ENCODE measurements at places on chromosomes 4 and X.

DNA sequence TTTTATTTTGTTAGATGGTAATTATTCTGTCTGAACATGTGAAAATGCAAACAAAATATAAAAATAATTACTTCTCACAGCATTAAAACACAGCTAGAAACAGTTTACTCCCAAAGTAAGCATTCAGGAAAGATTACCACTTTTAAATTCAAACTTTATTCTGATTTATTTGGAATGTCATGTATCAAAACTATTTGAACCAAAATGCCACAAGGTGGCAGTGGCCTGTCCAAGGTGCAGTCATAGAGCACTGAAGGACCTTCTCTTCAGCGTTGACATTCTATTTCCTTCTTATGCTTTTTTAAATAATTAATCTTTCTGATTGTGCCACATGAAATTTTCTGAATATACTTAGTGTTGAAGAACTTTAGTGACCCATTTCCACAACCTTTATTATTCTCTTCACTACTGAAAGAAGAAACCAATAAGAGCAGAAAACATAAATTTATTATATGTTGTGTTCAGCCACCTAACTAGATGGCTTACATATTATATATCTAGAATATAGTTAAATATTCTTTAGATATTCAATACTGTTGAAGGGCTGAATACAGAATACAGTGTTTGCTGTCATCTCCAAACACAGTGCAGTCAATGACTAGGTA, 283.6 kb downstream of the CFAP299 start:
- no peak for DNase-seq

GRCh38 chr4:79174490-79175252, 151.2 kb downstream of the NAA11 start:
- no peak for DNase-seq

DNA sequence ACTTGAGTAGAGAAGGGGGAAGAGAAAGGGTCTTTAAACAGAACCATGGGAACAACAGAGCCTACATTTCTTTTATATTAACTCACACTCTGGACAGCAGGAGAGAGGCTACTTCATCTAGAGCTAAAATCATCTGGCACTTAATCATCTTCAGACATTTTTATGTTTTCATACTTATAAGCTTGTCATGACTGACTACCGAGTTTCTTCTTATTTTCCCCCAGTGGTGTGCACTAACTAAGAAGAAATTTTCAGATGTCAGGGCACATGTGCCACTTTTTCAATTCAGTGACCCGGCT, 11.8 kb upstream of the RTL5 start:
- no peak for DNase-seq

DNA sequence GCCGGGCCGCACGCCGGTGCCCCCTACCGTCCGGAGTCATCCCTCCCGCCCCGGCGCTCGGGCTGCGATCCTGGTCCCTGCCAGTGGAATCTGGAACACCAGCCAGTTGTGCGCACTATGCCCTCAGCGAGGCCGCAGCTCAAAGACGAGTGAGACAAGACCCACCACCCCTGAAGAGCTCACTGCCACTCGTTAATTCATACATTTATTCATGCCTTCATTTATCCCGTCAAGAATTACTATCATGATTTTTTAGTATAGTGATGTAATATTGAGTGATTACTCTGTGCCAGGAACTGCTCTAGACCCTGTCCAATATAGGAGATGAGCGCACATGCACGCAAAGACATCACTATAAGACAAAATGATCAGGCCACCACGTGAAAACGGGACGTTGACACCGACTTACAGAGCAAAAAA, 247 bp upstream of the PPA2 start:
- peak; percentile 89 for DNase-seq

DNA sequence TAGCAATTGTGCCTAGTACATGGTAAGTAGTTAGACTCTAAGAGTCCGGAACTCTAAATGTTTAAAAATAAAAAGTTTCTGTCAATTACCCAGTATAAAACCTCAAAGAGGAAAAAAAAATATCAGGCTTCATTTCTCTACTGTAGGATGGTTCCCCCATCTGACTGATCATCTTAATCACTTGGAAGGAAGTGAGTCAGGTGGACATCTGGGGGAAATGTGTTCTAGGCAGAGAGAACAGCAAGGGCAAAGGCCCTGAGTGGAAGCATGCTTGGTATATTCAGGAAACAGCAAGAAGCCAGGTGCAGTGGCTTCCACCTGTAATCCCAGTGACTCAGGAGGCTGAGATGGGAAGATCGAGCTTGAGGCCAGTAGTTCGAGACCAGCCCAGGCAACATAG, 2.9 kb upstream of the EIF1AX start:
- no peak for DNase-seq

DNA sequence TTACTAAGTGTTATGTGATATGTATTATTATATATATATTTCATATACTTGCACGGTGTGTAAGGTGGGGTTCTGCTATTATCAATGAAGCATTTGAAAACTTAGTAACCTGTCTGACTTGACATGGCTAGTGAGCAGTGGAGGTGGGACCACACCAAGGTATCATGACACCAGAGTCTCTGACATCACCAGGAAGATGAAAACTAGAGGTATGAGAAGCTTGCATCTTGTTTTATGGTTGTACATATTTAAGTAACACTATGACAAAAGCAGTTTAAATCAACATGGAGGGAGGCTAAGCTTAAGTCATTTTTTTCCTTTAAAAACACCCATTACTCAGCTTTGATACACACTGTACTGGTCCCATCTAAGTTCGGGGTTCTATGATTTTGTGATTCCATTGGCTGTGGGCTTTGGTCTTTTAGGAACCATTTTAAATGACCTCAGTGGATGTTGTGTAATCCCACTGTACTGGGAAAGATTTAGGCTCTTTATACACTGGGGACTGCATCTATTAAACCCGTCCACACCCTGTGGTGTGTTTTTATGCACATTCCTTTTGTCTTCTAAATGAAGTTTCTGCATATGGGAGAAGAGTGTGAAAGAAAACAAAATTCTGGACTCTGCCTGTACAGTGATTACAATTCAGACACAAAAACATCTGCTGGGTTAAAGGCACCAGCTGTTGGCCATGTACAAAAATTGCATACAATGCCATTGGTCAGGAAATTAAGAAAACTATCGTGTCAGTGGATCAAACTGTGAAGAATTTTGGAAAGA, 570.6 kb downstream of the SPRY1 start:
- no peak for DNase-seq

- DNase-seq, result no peak
Measured at GRCh38 chrX:136199365-136199764, 51.8 kb downstream of the MAP7D3 start.

GRCh38 chr4:172147687-172148086, 334.5 kb downstream of the GALNTL6 start:
- DNase-seq, result no peak

DNA sequence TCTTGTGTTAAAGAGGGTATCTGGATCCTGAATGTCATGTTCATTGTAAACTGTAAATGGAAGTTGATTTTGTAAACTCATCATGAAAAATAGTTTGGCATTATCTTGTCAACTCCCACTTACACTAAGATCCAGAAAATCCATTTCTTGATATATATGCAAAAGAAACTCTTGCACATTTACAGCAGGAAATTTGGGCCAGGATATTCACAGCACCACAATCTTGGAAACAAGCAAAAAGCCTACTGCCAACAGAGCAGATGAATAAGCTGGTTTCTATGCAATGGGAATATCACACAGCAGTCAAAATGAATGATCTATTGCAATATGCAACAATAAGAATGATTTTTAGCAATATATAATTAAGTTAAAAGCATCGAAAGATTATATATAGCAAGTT, 8.6 kb downstream of the GABRA4 start:
- no peak for DNase-seq

GRCh38 chrX:130111220-130112154, 1.2 kb upstream of the ELF4 start:
- no peak for DNase-seq

- DNase-seq, result no peak
Measured at GRCh38 chr4:146033149-146033548, 94.5 kb upstream of the ZNF827 start.

- DNase-seq, result no peak
Measured at GRCh38 chr4:72022553-72022952, 9.2 kb upstream of the NPFFR2 start.

- DNase-seq, result no peak
Measured at GRCh38 chr4:89468602-89469001, 161.0 kb upstream of the GPRIN3 start.

DNA sequence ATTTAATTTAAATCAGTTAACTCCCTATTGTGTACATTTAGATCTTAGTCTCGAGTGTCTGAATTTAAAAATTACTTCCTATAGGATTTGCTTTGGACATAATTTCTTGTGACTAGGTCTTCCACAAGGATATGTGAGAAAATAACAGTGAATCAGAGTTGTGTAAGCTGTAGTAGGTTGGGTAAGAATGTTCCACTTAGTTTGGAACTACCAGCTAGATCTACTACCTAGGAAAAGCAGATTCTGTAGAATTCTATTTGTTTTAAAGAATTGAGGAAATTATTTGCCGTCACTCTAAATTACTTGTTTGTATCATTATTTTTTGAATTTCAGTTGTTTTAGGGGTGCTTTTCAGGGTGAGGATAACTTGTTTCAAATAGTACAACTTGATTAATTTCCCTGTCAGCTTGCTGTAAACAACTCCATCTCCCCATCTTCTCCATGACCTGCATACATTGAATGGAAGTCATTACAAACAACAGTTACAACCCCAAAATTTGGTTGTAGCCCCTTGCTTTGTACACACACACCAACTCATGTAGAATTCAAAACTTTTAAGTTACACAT, 1.3 kb downstream of the MTHFD2L start:
- DNase-seq, result no peak

GRCh38 chrX:141314441-141314840, 72.1 kb upstream of the SPANXC start:
- DNase-seq, result no peak

- no peak for DNase-seq
Measured at GRCh38 chr4:26226629-26227376, 94.0 kb upstream of the RBPJ start.

GRCh38 chr4:163866728-163867315, 372.3 kb downstream of the TMA16 start:
- DNase-seq, result no peak

- DNase-seq, result no peak
Measured at GRCh38 chr4:15551740-15552446, 82.2 kb downstream of the CC2D2A start.

DNA sequence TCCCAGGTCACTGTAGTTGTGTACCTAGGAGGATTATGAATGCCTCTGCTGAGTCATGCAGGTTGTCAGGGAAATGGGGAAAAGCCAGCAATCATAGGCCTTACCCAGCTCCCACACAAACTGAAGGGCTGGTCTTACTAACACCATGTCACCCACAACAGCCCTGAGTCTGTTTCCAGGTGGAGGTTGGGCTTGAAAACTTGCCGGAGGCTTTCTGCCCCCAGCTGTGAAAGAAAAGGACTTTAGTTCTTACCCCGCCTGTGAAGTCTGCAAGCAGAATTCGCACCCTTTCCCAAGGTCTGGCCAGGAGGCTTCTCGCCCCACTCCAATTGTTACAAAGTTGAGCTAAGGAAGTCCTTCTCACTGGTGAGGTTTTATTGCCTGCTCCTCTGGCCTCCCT, 143.9 kb downstream of the RPS6KA6 start:
- DNase-seq, result no peak

- DNase-seq, result no peak
Measured at GRCh38 chr4:46908148-46908547, 897 bp downstream of the COX7B2 start.

DNA sequence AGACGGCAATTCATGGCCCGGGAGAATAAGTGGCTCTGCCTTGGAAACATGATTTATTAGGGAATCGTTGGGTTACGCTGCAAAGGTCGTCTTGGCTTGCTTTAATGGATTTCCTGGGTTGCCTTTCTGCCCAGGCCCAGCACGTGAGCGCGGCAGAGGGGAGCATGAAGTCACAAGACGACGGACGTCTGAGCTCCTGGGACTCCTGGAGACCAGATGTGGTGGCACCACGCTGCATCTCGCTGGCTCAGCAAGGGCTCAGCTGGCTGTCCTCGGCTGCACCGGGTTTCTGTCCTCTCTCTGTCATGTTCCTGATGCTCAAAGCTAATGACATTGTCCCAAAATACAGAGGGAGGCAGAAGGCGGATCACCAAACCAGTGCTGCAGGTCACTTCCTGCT, 61.2 kb downstream of the C4orf50 start:
- DNase-seq, result no peak

DNA sequence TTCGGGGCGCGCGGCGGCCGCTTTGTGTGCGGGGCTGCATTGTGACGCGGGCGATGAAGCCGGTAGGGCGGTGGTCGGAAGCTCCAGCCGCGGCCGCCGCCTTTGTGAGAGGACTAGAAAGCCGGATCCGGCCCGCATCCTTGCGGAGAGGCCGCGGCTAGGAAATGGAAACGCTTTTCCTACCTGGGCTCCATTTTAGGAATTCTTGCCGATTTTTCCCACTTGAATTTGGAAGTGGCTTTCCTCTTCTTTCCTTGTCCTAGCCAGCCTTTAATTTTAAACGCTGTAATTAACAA, 708 bp downstream of the TMSB4X start:
- DNase-seq, result no peak

GRCh38 chr4:169941141-169941540, 85.1 kb downstream of the MFAP3L start:
- no peak for DNase-seq

GRCh38 chr4:109418588-109418987, 15.0 kb upstream of the SEC24B start:
- DNase-seq, result no peak

DNA sequence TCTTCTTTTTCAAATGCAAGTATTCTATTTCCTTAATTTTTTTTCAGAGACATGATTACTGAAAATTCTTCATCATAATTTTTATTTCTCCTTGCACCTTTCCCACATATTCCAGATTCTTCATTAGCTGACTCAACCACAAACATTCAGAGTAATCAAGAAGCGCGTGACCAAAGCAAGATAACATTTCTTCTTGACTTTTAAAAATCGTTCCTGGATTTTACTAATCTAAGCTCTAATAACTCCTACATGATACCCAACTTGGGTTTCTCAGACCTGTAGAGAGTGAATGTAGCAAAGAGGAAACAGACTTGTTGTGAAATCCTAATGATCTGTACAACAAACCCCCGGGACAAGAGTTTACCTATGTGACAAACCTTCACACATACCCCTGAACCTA, 615.0 kb downstream of the TMA16 start:
- no peak for DNase-seq

DNA sequence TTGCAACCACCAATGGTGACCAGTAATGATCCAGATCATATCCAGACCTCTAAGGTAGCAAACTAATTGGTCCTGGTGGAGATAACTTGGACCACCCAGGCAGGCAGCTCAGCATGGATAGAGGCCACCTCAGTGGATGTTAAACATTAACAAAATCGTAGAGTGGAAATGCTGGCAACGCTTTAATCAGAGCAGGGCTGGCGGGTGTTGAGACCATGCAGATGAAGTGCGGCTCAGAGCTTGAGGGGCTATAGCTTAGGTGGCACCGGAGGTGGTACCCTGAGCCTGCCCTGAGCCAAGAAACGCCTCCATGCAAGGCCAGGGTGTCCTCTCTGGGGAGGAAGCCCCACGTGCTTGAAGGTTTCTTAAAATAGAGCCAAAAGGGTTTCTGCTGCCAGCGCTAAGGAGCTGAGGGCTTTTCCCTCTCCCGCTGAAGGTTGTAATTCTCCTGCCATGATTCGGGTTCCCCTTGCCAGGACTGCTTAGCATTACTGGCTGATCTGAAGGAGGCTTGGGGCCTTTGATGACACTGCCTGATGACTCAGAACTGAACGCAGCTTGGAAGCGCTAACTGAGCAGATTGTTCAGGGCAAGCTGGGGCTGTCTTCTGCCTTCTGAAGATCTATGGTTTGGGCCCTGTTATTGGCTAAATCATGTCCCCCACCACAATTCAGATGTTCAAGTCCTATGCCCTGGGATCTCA, 177.8 kb upstream of the ATP6AP2 start:
- no peak for DNase-seq

- DNase-seq, result no peak
Measured at GRCh38 chrX:2492531-2493218, 8.1 kb downstream of the DHRSX start.

GRCh38 chr4:81408341-81408740, 63.4 kb downstream of the RASGEF1B start:
- no peak for DNase-seq
